ENCODE measurements at places on chromosomes 7 and 10.

GRCh38 chr10:110794808-110795207, 76.9 kb upstream of the PDCD4 start:
- no peak for DNase-seq

DNA sequence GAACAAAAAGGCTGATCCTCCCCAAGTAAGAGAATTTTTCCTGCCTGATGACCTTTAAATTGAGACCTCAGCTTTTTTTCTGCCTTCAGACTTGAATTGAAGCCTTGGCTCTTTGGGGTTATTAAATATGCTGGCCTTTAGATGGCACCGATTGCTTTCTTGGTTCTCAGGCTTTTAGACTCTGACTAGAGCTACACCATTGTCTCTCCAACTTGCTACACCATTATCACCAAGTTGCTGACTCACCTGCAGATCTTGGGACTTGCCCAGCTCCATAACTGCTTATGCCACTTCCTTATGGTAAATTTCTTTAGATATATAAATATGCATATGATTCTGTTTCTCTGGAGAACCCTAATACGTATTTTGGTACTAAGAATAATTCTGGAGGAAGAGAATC, 3.1 kb upstream of the ABCA13 start:
- no peak for DNase-seq

DNA sequence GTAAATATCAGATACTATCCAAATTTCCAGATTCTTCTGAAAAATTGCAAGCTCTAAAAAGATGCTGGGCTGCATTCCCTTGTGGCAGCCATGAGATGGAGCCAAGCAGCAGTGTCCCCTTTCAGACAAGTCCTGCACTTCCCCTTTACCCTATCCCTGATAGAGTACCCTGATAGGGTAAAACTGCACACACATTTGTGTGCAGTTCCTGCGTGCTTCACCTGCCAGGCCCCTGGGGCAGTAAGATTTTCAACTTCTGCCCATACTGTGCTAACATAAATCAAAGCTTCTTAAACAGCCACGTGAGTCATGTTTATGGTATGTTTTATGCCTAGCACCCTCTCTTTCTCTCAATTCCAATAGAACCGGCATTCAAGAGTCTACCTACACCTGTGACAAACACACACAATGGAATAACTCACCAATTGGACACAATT, 52.2 kb downstream of the IFIT5 start:
- no peak for DNase-seq

GRCh38 chr10:3476640-3477448, 304.3 kb upstream of the PITRM1 start:
- DNase-seq: no peak

GRCh38 chr10:15253951-15254807, 85.7 kb upstream of the NMT2 start:
- no peak for DNase-seq

GRCh38 chr10:72108830-72109635, 20.7 kb upstream of the SPOCK2 start:
- DNase-seq: no peak

- no peak for DNase-seq
Measured at GRCh38 chr7:14767716-14768425, 134.7 kb downstream of the DGKB start.

DNA sequence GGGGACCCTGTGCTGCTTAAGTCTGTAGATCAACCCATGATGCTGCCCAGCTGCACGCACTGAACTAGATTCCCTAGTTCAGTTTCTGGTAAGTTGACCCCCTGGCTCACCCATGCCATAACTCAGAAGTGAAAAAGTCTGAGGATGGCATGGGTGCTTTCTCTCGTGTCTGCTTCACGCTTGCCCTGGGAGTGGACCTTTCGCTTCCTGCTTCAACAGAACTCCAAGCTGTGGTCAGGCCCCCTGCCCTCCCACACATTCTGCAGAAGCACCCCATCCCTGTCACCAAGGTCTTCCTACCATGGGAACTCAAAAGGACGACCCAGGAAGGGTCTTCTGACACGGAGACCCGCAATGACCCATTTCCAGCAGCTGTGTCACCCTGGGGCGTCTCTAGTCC, 39.9 kb downstream of the LRRC18 start:
- no peak for DNase-seq

GRCh38 chr7:128073671-128074310, 42.6 kb upstream of the LRRC4 start:
- DNase-seq: no peak

DNA sequence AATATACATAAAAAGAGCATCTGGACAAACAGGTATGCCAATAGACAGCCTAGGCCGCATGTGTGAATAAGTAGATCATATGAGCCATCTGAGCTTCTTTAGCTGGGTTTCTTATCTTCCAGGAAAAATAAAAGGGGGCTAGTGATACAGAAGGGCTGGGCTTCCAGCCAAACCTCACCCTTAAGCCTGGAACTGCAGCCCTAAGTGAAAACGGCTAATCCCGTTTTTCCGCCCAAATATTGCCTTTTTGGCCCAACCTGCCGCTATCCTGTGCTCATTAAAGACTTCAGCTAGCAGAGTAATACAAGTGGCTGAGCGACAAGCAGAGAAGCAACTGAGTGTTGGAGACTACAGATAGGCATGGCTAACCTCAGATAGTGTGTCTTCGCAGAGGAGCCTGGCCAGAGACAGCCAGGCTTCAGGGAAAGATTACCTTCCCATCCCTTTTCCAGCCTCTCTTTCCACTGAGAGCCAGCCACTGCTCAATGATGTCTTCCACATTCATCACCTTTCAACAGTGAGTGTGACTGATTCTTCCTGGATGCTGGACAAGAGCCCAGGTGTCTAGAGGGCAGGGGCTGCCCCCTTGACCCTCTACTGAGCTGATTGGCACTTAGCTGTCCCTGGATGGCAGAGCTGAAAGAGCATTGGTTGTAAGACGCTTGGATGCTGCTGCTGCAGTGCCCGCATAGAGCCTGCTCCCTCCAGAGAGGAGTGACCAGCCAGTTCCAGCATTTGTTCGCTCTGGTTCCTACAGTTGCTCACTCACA, 108.9 kb downstream of the ITGB8 start:
- no peak for DNase-seq

DNA sequence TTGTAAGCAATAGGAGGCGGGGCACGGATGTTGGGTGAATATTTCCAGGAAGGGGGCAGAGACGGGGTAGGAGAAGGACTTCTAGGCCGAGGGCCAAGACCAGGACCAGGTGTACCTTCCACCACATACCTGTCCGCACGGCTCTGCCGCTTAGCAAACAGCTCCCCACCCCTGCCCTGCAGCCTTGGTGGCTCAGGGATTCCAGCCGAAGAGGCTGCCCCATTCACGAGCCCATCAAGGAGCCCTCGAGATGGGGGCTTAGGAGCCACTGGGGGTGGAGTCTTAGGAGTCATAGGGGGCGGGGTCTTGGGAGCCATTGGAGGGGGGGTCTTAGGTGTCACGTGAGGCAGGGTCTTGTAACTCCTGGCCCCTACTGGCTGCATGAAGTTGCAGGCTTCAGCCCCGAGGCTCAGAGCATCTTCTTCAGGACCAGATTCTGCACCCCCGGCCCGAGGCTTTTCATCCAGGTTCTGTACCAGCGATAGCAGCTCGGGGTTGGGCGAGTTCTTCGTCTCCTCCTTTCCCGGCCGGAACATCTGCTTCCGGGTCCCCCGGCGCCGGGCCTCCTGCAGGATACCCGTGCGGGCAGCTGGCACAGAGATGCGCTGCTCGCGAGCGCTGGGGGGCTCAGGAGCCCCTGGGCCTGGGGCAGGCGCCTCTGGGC, 6.1 kb upstream of the MYOZ1 start:
- peak; percentile 40 for DNase-seq

GRCh38 chr10:19164461-19164860, 115.9 kb downstream of the MALRD1 start:
- DNase-seq: no peak

DNA sequence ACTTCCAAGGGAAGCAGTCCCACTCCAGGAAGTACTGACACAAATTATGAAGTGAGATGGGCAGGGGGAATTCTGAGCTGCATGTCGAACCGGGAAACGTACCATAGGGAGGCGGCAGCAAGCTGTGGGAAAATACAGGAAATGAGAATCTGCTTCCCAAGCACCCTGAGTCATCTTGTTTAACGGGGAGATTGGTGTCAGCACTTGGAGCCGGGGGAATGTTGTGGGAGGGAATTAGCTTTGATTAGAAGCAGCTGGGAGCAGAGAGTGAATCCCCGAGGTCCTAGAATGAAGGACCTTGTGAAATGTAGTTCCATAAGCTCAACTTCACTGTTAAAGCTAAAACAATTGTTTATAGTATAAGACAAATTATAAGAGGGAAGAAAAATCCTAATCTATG, 141.4 kb upstream of the PRKCQ start:
- no peak for DNase-seq
